ENCODE measurements at places on chromosomes 1 and 21.

GRCh38 chr1:87072411-87072810 lies 158.0 kb downstream of the HS2ST1 start:
- no peak for DNase-seq

- DNase-seq = no peak
Observed at GRCh38 chr1:5976231-5976630, 16.0 kb downstream of the NPHP4 start.

GRCh38 chr1:29925058-29925457 lies 688.7 kb downstream of the PTPRU start:
- no peak for DNase-seq

DNA sequence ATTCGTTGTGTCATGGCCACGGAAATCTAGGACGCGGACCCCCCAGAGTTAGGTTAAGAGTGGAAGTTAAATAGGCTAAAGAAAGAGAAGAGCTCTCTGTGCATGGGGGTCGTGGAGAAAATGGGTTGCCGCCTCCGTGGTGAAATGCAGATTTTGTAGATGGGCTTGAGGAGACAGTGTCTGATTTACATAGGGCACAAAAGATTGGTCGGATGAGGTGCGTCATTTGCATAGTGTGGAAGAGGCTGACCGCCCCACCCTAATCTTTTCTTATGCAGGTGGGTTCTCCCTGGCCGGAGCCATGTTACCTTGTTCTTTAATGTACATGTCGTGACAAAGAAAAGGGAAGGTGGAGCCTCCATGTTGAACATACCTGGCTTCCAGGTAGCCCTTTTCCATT lies 14.3 kb upstream of the SLC5A9 start:
- no peak for DNase-seq

GRCh38 chr1:158979229-158979628 lies 30.5 kb upstream of the IFI16 start:
- DNase-seq = no peak

DNA sequence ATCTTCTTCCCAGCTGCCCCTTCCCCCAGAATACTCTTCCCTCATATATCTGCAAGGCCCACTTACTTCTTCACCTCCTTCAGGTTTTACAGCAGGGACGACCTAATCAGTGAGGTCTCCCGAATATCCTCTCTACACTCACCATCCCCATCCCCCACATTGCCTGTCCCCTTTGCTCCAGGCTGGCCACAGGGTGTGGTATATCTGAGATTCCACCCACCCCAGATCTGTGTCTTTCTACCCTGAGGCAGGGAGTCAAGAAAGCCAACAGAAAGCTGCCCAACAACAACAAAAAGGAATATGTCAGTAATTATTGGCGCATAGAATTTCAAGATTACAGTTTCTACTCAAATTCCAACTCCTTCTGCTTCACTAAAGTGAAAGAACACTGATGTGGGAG lies 30.0 kb upstream of the OPRD1 start:
- no peak for DNase-seq

GRCh38 chr1:180295999-180296398 lies 65.9 kb downstream of the LHX4 start:
- no peak for DNase-seq

- DNase-seq = peak; percentile 67
Observed at GRCh38 chr21:35840197-35840799, 220.0 kb downstream of the SETD4 start.

DNA sequence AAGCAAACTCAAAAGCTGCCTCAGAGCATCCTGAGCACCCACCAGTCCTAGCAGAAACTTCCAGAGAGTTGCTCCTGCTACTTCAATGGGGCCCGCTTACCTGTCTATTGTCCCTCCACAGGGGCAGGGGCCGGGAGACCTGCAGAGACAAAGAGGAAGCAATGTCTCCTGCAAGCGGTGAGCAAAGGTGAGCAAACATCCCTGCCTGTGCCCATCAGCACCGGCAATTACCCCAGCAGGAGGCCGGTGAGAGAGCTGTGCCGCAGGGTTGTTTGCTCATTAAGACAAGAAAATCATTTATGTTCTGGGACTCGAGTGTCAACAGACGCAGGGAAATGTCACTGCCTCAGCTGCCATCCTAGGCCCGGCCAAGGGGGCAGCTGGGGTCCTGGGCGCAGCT lies 53.8 kb upstream of the TARDBP start:
- DNase-seq = no peak

- DNase-seq = no peak
Observed at GRCh38 chr1:34694383-34694782, 60.5 kb upstream of the GJB5 start.

DNA sequence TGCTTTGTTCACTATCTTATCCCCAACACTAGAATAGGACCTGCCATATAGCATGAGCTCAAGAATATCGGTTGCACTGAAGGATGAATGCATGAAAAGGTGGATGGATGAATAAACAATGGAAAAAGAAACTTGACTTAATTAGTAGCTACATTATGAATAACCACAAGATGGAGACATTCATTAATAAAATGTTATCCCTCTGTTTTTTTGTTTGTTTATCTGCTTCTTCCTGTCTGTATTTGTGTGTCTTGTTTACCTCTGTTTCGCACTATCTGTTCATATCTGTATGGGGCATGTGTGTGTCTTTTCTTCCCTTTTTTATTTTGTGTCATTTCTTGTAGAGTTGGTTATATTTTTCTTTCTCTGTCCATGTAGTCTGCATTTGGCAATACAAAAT lies 1.1 kb upstream of the OR14I1 start:
- DNase-seq = no peak

GRCh38 chr1:232376632-232377493 lies 253.1 kb downstream of the SIPA1L2 start:
- no peak for DNase-seq

GRCh38 chr21:44846485-44847260 lies 26.8 kb downstream of the PTTG1IP start:
- DNase-seq = peak; percentile 69

DNA sequence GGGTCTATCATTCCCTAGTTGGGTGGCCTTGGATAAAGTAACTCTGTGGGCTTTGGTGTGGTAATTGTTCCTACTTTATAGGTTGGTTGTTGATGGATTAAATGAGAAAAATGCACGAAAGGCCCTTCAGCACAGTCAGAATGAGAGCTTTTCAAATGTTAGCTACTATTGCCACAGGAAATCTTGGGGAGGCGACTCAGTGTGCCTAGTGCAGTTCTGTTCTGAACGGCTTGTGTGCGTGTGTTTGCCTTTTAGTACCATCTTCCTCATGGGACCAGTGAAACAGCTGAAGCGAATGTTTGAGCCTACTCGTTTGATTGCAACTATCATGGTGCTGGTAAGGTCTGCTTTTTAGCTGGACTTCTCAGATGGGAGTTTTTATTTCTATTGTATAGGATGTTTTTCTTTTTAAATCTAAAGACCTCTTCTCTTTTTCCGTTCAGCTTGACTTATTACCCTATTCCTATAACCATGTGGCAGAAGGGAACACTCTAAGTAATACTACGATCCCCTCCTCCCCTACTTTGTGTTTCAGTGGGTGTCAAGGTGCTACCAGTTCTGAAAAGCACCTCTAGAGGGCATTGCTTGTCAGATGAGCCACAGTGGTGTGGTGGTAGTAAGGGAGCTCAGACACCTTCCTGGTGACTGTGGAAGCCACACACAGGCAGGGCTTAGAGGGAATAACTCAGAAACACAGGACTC lies 9.2 kb downstream of the SFT2D2 start:
- DNase-seq = no peak

GRCh38 chr1:244214009-244214967 lies 163.2 kb downstream of the ZBTB18 start:
- no peak for DNase-seq

DNA sequence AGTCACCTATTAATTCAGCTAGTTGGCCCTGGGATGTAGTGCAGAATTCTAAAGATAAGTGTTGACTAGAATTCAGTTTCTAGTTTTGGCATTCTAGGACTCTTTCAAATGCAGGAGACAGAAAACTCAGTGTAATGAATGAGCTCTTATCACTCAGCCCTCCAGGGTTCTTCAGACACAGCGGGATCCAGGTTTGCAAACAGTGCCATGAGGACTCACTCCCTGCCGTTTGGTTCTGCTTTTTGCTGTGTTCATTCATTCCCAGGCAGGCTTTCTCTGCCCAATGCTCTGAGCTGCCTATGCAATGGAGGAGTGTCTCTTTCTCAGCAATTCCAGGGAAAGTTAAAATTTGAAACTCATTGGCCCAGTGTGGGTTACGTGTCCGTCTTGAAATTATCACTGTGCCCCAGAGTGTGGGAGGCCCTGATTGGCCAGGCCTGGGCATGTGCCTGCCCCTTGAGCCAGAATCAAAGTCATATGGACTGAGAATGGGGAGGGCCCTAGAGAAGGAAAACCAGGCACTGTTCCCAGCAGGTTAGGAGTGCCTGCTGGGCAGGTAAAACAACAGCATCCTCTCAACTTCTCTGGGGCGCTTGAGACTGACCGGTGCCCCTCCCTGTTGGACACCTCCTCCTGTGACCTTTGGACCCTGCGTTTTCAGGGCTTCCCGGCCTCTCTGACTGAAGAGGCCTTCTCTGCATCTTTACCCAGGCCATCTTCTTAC lies 43.4 kb downstream of the TMEM51 start:
- no peak for DNase-seq

- no peak for DNase-seq
Observed at GRCh38 chr1:117564227-117565075, 41.4 kb upstream of the TENT5C start.
